Stimulated activated CD4-positive, alpha-beta T cell treated with anti-CD3 and anti-CD28 coated beads, TNF-alpha, amount 100 ng/mL, for 1 hour (primary cell): ENCODE measurements at places on chromosomes 7 and 10.

- no peak for DNase-seq
Measured at GRCh38 chr10:47060356-47060755, 149.1 kb downstream of the PTPN20 start.

DNA sequence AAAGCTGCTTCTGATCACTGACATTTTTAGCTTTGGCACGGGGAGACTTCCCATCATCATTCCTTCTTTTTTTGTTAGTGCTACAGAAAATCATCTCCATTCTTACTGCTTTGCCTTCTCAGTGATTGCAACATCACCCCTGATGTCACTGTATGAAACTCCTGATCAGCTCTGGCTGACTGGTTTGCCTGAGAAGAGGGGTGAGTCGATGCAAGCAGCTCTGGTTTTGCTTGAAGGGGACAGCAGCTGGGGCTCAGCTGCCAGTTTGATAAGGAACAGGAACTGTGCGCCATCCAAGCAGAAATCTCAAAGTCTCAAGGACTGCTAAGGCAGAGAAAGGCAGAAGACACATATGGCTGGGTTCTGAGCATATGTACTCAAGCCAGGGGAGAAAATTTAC lies 808.5 kb upstream of the CELF2 start:
- DNase-seq, result no peak

- DNase-seq, result no peak
Measured at GRCh38 chr7:96303686-96304443, 18.0 kb downstream of the SLC25A13 start.

DNA sequence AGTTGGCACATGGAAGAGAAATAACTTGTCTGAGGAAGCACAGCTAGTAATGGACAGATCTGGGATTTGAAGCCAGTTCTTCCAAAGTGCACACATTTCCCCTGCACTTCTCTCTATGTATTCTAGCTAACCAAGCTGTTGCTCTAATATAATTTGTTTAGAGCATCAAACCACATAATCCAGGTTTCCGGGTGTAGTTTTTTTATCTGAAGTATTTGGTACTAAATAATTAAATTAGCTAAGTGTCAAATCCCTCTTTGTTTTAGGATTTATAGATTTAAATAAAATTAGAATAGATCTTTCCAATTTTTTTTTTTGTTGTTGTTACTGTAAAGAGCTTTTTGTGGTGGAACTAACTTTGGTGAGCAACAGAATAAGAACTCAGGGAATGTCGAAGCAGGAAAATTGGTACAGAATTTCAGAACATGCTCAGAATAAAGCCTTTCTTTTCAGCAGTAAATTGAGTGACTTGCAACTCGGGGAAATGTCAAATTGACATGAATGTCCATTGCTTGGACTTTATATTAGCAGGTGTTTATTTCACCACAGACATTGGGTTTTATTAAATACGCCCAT lies 33.7 kb downstream of the CAMK1D start:
- no peak for DNase-seq

GRCh38 chr10:129400426-129400825 lies 66.6 kb upstream of the MGMT start:
- no peak for DNase-seq

DNA sequence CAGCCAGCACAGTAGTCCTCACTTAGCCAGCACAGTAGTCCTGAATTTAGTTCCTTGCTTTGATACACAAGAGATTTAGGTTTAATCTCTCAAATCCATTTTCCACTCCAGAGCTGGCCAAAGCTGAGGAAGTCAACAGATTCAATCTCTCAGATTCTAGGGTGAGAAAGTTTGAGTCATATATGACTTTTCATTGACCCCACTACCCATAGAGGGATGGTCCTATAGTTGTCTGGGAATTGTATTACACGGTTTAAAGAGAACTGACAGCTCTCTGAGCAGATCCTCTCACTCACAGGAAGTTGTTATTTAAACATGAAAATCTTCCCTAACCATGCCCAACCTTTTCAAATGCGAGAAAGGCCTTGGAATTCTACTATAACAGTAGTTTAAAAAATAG lies 641.8 kb upstream of the SEMA3D start:
- no peak for DNase-seq

- DNase-seq, result no peak
Measured at GRCh38 chr10:24685958-24686540, 37.6 kb downstream of the ARHGAP21 start.

DNA sequence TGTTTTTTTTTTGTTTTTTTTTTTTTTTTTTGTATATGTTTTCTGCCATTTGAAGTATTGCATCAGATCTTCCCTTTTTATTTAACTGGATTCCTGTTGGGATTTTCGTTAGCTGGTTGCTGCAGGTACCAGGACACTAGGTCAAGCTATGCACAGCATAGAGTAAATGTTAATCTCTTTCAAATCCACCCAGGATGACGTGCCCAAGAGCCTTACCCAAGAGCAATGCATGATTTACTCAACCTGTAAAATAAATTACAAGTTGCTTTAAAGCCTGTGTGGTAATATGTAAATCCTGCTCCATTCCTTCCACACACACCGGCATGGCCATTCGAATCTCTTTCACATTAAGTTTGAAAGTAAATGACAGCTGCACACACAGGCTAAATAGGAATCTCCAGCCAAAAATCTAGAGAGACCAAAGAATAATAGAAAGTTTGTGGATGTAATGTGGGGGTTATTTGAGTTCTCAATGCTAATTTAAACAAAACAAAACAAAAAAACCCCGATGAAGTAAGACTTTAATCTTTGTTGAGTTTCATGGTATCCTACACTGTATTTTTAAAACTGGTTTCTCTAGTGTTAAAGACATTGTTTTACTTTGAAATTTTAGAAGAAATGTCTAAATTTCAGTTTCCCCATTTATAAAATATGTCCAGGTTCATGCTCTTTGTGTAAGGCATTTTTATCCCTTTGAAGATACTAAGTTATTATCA lies 167.9 kb downstream of the FRMD4A start:
- DNase-seq, result no peak

DNA sequence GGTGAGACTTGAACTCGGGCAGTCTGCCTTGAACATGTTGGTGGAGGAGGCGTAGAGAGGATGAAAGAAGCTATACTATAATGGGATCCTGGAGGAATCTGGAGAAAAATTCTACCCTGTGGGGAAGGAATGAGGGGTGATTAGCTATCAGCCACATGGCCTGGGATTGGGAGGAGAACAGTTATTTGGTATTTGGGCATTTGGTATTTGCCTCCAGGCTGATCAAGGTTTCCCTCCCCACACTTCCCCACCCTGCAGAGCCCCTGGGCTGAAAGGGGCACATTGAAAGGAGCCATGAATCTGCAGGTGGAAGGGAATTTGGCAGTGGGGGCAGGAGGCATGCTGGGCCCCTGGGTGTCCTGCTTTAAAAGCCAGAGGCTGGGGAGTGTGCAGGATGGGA lies 235.3 kb downstream of the INHBA start:
- no peak for DNase-seq

DNA sequence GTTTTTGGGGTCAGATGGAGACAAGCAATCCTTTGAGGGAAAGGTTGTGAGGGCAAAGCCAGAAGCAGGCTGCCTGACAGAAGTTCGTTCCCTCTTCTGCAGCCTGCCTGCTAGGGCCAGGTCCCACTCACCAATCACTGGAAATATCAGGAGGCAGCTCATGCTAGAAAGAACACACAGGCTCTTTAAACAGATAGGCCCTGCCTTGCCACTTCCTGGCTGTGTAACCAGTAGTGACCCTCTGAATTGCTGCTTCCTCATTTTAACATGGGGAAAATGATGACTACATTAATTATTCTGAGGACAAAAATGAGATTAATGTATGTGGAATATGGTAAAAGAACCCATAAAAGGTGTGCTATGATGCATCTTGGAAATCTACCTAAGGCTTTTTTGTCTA lies 50.5 kb upstream of the MRLN start:
- DNase-seq, result no peak

DNA sequence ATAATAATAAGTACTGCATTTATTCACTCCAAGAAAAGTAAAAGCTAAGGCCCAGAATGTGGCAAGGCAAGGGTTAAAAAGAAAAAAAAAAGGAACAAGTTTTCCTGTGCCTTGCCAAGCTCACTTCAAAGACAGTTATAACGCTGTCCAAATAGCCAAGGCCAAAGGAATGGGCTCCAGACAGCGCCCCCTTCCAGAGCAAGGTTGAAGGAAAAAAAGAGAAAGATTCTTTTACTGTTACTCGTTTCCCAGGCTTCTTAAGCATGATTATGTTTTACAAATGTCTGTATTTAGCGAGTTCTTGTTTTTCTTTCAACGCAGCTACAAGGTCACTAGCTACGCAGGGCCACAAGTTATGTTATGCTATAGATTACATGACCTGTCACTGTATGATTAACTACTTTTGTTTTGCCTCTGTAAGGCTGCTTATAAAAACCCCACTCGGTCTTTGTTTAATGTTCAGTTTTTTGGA lies 9.1 kb upstream of the EIF4H start:
- DNase-seq, result no peak

GRCh38 chr7:115230882-115231571 lies 309.1 kb downstream of the MDFIC start:
- DNase-seq, result no peak

GRCh38 chr7:19508821-19509220 lies 200.0 kb downstream of the POLR1F start:
- DNase-seq, result no peak

- DNase-seq, result no peak
Measured at GRCh38 chr7:41928781-41929180, 225.9 kb upstream of the INHBA start.
